CD8-positive, alpha-beta memory T cell (primary cell): ENCODE measurements at places on chromosomes 3 and 15.

DNA sequence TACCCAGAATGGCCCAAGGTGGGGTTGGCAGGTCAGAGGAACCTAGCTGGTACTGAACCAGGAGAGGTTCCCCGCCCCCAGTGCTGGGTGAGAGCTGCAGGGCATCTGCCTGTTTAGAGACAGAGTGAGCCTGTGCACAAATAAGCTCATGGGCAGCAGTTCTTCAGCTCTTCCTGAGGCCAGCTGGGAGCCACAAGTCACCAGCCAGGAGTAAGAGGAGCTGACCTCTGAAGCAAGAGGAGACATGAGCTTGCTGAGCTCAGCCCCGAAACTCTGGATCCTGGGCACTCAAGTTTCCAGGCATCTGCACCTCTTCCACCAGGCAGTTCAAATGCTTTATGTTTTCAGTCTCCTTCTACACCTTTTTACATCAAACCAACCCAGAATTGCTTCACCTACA is 2.1 kb downstream of the RTP2 start:
- no peak for DNase-seq

- DNase-seq = no peak
Measured at GRCh38 chr3:123627673-123628670, 43.1 kb upstream of the HACD2 start.

DNA sequence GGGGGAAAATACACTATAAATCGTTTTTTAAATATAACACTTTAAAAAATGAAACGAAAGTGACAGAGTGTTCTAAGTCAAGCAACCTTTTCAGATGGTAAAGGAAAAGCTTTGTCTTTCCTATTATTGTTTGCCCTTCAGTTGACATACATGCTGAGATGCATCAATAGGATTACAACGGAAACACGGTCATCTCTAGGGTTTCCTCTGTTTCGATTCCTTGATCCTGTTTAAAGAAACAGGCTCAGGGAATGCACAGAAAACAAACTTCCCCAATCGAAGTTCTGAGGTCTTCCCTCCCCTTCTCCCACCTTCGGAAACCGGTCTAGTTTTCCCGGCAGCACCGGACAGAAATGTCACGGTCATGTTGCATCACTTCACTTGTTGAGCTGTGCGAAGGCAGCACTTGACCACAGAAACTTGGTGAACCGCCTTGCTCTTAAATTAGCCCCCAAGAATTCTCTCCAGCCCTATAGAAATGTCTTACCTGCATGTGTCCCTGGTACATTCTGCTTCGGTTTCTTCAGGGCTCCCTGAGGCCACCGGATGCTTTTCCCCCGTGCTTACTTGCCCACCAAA is 556 bp downstream of the PEX5L start:
- no peak for DNase-seq

DNA sequence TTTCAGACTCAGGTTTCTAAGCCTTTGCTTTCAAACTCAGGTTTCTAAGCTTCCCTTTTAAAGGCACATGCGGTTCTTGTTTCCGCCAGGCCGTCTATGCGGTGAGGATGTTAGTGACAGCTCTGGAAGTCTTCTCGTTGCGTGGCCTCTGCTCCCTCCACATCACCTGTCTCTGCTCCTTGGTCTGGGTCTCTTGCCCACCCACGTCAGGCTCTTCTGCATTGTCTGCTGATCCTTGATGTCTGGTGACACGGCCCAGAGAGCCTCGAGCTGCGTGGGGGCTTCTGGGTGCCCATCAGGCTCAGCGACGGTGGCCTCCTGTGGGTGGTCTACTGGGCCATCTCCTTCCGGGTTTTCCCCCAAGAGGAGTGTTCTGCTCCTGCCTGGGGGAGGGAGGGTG is 30.5 kb downstream of the KLF13 start:
- no peak for DNase-seq

- no peak for DNase-seq
Measured at GRCh38 chr15:42940527-42940926, 19.9 kb upstream of the TTBK2 start.

GRCh38 chr3:26307787-26308186 is 314.8 kb upstream of the LRRC3B start:
- no peak for DNase-seq

GRCh38 chr3:134976948-134977347 is 181.9 kb downstream of the EPHB1 start:
- no peak for DNase-seq

- no peak for DNase-seq
Measured at GRCh38 chr3:149612456-149612855, 45.4 kb downstream of the WWTR1 start.

DNA sequence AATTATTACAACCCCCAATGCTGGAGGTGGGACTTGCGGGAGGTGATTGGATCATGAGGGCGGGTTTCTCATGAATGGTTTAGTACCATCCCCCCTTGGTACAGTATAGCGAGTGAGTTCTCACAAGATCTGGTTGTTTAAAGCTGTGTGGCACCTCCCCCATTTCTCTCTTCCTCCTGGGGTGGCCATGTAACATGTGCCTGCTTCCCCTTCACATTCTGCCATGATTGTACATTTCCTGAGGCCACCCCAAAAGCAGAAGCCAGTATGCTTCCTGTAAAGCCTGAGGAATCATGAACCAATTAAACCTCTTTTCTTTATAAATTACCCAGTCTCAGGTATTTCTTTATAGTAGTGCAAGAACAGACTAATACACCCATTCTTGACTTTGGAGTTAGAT is 20.3 kb upstream of the PROK2 start:
- DNase-seq = no peak

DNA sequence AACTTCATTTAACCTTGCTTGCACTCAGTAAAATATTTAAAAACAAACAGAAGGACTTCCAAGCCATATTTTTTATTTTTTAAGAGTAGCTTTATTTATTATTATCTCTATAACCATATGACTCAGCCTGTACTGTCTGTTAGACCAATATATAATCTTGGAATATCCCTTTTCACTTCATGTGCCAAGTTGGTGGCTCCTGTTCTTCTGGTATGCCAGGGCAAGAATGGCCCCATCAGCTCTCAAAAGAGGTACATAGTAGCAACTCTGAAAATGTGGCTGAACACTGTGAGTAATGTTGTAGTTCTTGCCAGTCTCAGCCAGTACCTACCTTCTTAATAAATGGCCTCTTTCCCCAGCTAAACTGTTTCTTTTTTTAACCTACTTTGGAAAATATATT is 257.0 kb upstream of the UBE2E1 start:
- no peak for DNase-seq

DNA sequence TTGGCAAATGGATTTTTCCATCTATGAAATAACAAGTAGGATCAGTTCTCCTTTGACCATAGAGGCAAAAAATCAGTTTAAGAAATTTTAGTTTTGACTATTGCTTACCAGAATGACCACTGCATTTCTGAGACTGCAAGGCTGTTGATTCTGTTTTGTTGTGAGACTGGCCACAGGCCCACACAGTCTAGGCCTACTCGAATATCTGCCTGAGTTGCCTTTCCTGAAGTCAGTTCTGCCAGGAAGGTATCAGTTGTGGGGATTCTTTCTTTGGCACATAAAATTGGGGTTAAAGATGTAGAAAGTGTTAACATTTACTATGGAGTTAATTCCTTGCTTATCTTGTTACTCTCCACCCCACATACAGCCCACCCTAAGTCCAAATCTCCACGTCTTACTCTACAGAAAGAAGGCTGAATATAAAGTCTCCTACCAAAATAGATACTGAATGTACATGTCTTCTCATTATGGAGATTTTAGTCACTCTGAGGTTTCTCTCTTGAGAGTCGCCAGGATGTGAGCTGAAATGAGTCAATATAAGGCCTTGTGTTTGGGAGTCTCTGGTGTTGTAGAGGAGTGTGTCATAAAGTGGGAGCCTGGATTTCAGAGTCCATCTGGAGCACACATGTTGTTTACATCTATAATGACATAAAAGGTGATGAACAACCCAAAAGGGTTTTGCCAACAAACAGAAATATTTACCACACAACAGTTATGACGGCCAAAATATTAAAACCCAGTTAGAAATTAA is 45.0 kb upstream of the WWTR1 start:
- no peak for DNase-seq

- no peak for DNase-seq
Measured at GRCh38 chr3:107913701-107914100, 177.1 kb downstream of the CD47 start.

- no peak for DNase-seq
Measured at GRCh38 chr3:192940129-192940528, 22.5 kb upstream of the MB21D2 start.

GRCh38 chr3:139287557-139287956 is 56.3 kb upstream of the MRPS22 start:
- no peak for DNase-seq

DNA sequence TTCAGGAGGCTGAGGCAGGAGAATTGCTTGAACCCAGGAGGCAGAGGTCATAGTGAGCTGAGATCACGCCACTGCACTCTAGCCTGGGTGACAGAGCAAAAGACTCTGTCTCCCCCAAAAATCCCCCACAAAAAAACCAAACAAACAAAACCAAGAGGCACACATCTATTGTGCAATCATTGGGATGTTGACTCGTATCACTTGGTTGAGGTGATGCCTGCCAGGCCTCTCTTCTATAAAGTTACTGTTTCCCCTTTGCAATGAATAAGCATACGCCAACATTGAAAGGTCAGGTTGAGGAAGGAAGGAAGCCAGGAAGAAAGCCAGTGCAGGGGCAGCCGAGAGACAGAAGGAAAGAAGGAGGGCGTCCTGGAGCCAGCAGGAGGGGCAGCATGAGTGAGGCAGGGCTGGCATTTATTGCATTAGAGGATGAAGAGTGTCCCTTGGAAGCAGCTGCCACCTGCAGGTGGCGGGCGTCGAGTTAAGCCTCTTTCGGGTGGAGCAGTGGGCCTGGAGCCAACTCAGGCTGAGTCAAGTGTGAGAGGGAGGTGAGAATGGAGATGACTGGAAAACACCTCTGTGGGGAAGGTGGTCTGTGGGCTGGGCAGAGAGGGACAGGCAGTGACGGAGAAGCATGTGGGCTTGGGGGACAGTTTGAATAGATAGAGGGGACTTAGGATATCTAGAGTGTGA is 8.3 kb upstream of the CSPG4 start:
- no peak for DNase-seq

DNA sequence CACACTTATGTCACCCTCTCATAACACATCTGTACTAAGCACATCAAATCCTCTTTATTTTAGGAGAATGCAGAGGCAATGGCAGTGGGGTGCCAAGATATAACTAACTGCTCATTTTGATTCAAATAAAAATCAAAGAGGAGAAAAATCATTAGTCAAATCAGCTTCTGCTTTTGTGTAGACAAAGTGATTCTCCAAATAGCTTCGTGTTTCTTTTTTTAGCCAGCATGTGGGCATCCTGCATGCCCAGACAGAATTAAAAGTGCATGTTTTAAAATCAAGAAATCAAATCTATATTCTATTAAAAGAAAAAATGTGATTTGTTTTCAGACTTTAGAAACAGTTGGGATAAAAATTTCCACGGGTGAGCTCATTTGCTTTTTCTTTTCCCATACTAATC is 761.3 kb upstream of the CFAP20DC start:
- no peak for DNase-seq

- no peak for DNase-seq
Measured at GRCh38 chr3:196341137-196341536, 2.9 kb upstream of the TM4SF19 start.

DNA sequence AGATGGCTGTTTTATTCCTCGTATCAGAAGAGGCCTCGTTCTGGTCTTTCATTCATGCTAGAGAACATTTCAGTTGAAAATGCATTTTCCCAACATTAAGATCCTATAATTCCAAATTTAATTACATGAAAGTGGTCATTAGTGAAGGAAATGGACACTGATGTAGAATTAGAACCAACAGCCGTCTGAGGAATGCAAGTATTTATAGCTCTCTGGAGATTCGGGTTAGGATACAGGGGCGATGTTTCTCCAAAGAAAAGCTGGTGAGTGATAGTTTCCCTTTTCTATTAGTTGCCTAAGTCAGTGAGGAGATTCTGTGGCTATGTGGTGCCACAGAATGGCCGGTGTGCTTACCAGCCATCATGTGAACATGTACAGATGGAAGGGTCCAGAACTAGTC is 109.0 kb upstream of the IL12A start:
- DNase-seq = no peak

- no peak for DNase-seq
Measured at GRCh38 chr15:91921188-91921842, 67.8 kb downstream of the SLCO3A1 start.

GRCh38 chr3:29639578-29640290 is 358.9 kb downstream of the RBMS3 start:
- no peak for DNase-seq

GRCh38 chr3:42148086-42148848 is 57.1 kb downstream of the TRAK1 start:
- no peak for DNase-seq

GRCh38 chr3:26084629-26085028 is 294.7 kb downstream of the OXSM start:
- no peak for DNase-seq

DNA sequence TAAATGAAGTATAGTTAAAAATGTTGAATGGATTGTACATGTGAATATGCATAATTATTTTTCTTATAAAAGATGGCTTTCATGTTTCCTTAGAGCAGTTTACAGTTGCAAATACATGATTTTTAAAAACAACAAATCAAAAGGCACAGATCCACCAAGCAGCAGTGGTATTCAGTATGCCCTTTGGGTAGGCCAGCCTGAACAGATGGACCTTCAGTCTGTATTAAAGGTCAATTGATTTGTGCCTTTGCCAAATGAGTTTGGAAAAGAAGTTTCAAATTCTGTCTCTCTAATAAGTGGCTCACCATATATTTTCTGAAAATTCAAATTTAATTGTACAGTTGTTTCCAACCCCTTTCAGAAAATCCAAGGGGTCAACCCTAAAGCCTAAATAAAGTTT is 477.1 kb downstream of the NSUN3 start:
- DNase-seq = no peak

DNA sequence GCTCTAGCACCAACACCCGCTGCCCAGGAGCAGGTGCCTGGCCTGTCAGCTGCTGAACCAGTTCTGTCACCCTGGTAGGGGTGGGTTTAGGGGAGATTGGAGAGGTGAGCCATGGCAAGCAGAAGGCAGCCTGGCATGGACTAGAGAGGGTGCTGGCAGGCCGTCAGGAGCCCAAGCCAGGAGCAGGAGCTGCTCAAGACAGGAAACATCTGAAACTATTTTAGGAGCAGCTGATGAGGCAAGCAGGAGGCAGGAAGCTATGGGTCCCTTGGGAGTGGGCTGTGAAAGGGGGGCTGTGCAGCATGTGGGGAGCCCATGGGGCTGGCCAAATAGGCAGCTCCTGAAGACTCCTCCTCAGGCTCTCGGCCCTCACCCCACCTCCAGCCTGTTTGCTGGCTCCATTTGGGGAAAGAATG is 2.3 kb downstream of the INKA1 start:
- DNase-seq = no peak

DNA sequence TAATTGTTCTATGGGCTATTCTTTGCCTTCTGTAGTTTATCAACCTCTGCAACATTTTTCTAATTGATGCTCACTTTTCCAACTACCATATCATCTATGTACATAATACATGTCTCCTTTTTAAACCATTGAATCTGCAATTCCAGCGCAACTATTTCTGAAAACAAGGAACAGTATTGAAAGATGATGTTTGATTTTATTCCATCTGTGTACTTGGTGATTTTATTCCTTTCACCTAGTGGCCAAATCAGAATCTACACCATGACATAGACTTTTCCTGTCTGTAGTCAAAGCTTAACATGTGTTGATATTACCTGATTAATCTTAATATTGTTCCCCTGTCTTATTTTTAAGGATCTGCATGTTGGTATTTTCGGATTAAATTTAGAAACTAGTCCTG is 13.0 kb downstream of the NKTR start:
- DNase-seq = no peak

GRCh38 chr15:36826948-36827347 is 247.5 kb downstream of the CDIN1 start:
- DNase-seq = no peak
